ENCODE measurements at places on chromosomes 1 and 21. TPM values are rescaled to one million over a fixed set of nuclear protein-coding genes. Genes with fewer than 3 reads are reported as not detected.

Gene KRTAP19-3
- total RNA-seq: not detected

Gene INSRR
- total RNA-seq: not detected

Gene PARK7
- 202 TPM for total RNA-seq

Gene EDARADD
- total RNA-seq: under 0.01 TPM

Gene NEGR1
- total RNA-seq: 0.64 TPM

Gene MYCL
- 0.38 TPM for total RNA-seq

Gene OR6K6
- total RNA-seq: not detected

Gene OR2AK2
- total RNA-seq: not detected

Gene SLC9C2
- total RNA-seq: not detected

Gene ADAM30
- not detected for total RNA-seq

Gene WARS2
- 14.8 TPM for total RNA-seq

Gene CLCN6
- 5.9 TPM for total RNA-seq

Gene IQGAP3
- 12.8 TPM for total RNA-seq

Gene XKR8
- total RNA-seq: 7.0 TPM

Gene RYR2
- total RNA-seq: 0.26 TPM

Gene DUSP23
- 14.9 TPM for total RNA-seq

Gene KLHL17
- 2.6 TPM for total RNA-seq

Gene LAMC2
- 12.6 TPM for total RNA-seq

Gene SLAMF8
- total RNA-seq: not detected

Gene TRAF3IP3
- not detected for total RNA-seq

Gene RNU1-4
- total RNA-seq: under 0.01 TPM

Gene SPRR2B
- total RNA-seq: not detected

Gene PDE4B
- total RNA-seq: 173 TPM

Gene SLC35E2B
- total RNA-seq: 15.7 TPM

Gene SPRR2G
- not detected for total RNA-seq

Gene NMNAT2
- 0.51 TPM for total RNA-seq

Gene ESRRG
- total RNA-seq: not detected

Gene TPTE
- total RNA-seq: not detected

Gene CYP4A11
- total RNA-seq: not detected

Gene PDZK1
- not detected for total RNA-seq

Gene NEK7
- total RNA-seq: 50.8 TPM

Gene GJA5
- 0.26 TPM for total RNA-seq

Gene IFFO2
- total RNA-seq: 7.6 TPM

Gene SH3BGR
- total RNA-seq: 0.13 TPM

Gene TMEM269
- total RNA-seq: under 0.01 TPM

Gene SLC22A15
- not detected for total RNA-seq

Gene LAPTM5
- 28.6 TPM for total RNA-seq

Gene TFB2M
- 13.3 TPM for total RNA-seq

Measured in dermis microvascular lymphatic vessel endothelial cell (primary cell).